ENCODE measurements at places on chromosomes 13 and 19.

DNA sequence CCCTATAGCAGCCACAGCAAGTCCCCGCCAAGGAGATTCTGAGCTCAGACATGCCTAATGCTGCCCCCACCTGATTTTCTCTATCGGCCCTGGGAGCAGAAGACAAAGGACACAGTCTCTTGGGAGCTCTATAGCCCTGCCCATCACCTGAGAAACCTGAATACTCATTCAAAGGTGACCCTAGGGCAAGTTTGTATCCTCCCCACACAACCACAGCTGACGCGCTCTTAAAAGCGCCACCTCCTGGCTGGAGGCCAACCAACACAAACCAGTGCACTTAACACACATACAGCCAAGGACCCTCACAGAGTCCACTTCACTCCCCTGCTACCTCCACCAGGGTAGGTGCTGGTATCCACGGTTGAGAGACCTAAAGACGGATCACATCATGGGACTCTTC, 8.8 kb upstream of the IGFL4 start:
- DNase-seq: peak; percentile 2

GRCh38 chr13:72125561-72125960, 258.6 kb upstream of the DACH1 start:
- DNase-seq: no peak

DNA sequence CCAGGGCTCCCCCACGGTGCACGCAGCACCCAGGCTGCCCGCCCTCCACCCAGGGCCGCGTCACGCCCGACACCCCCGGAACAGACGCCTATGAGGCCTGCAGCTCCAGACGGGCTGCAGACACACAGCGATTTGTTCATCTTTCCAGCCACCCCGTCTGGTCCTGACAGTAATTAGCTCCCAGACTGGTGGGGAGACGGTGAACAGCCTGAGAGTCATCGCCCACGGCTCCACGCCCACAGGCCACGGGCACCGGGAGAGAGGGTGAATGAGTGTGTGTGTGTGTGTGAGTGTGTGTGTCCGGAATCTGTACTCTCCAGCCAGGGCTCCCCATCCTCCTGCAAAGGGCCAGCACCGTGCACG, 18.1 kb downstream of the GADD45B start:
- DNase-seq: no peak

GRCh38 chr19:10823690-10824089, 12.3 kb downstream of the TMED1 start:
- no peak for DNase-seq

- no peak for DNase-seq
Measured at GRCh38 chr19:52398081-52398441, 412 bp downstream of the ZNF528 start.

- DNase-seq: no peak
Measured at GRCh38 chr19:7562646-7563393, 27.3 kb downstream of the PNPLA6 start.

DNA sequence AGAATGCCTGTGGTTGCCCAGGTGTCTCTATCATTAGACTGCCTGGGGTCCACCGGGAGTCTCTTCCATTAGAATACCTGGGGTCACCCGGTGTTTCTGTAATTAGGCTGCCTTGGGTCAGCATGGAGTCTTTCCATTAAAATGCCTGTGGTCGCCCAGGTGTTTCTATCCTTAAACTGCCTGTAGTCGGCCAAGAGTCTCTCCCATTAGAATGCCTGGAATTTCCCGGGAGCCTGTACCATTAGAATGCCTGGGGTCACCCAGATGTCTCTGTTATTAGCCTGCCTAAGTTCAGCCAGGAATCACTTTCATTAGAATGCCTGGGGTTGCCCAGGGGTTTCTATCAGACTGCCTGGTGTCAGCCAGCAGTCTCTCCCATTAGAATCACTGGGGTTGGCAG, 1492.8 kb downstream of the UQCRFS1 start:
- no peak for DNase-seq

GRCh38 chr13:31755803-31756212, 16.5 kb downstream of the RXFP2 start:
- DNase-seq: no peak

- DNase-seq: no peak
Measured at GRCh38 chr13:73198991-73199411, 140.2 kb downstream of the KLF5 start.

DNA sequence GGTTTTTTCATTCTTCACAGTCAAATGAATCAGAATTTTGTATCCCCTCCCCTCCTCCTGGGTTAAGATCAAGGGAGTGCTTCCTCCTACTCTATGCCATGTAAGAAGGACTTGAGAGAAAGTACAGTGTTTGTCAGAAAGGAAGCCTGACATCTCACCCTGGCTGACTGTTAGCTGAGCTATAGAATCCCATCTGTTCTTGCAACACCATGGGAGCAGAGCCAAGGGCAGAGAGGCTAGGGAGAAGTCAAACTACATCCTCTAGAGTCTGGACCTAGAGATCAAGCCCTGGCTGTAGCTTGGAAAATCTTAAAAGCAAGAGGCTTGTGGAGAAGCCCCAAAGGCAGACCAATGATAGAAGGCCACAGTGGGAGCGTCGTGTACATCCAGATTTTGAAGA, 145.9 kb downstream of the OLFM4 start:
- DNase-seq: peak; percentile 2

GRCh38 chr19:55593096-55593772, 6.1 kb downstream of the FIZ1 start:
- DNase-seq: no peak

- no peak for DNase-seq
Measured at GRCh38 chr19:4979211-4979807, 10.4 kb downstream of the KDM4B start.

- no peak for DNase-seq
Measured at GRCh38 chr13:111342721-111343120, 22.3 kb downstream of the TEX29 start.

DNA sequence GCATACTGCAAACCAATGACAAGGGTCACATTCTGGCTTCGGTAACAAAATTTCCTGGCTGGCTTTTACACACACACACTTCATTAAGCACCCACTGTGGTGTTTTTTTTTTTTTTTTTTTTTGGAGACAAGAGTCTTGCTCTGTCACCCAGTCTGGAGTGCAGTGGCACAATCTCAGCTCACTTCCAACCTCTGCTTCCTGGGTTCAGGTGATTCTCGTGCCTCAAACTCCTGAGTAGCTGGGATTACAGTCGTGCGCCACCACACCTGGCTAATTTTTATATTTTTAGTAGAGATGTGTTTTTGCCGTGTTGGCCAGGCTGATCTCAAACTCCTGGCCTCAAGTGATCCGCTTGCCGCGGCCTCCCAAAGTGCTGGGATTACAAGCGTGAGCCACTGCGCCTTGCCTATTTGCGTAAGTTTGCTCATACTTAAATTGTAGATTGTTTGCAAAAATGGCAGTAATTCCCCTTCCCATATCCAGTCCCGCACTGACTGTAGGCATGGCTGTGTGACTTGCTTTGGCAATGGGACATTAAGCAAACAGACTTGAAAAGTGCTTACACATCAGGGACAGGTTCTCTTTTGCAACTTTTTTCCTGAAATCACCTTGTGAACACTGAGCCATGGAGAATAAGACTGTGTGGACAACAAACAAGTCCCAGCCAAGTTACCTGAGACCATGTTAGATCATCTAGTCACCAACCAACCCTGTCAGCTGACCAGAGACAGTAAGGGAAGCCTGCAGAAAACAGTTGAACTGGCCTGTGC, 42.1 kb upstream of the EBPL start:
- DNase-seq: no peak

DNA sequence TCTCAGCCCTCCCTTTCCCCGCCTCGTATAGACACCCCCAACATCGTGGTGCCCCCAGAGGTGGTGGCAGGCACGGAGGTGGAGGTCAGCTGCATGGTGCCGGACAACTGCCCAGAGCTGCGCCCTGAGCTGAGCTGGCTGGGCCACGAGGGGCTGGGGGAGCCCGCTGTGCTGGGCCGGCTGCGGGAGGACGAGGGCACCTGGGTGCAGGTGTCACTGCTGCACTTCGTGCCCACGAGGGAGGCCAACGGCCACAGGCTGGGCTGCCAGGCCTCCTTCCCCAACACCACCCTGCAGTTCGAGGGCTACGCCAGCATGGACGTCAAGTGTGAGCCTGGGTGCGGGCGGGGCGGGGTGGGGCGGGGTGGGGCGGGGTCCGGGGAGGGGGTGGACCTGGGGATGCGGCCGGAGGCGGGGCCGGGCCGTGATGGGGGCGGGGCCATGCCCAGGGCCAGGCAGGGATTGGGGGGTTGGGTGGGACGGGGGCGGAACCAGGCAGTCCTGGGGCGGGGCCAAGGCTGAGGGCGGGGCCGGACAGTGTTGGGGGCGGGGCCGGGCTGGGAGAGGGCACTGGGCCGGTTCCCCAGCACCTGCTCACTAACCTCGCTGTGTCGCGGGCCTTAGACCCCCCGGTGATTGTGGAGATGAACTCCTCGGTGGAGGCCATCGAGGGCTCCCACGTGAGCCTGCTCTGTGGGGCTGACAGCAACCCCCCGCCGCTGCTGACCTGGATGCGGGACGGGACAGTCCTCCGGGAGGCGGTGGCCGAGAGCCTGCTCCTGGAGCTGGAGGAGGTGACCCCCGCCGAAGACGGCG, 7.8 kb downstream of the MAG start:
- no peak for DNase-seq

DNA sequence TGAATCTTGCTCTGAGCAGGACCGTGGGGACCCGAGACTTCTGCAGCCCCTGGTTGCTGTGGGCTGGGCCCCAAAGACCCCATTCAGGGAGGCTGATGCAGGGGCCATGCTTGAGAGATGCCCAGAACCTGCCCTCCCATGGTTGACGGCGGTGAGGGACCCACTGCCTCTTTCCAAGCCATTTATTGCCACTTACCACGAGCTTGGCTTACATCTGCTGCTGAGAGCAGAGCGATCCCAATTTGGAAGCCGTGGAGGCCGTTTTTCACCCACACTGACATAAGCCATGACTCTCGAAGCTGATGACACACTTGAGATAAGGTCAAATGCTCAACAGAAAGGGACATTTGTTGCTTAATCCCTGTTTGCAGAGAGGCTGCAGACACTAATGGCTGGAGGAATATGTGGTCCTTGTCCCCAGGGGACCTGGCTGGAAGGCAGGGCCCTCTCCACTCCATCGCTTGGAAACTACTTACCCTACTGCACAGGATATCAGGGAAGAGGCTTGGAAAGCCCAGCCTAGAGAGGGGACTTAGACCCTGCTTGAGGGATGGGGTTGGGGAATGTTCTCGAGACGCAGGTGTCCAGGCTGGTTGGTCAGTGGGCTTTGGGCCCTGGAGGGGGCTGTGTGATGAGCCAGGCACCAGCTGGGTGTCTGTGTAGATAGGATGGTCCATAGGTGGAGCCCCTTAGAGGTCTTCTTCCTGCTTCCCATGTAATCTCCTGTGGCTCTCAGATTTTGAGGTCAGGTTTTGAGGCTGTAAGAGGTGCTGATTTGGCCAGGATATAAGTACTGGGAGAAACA, 15.3 kb downstream of the ZNF536 start:
- no peak for DNase-seq

DNA sequence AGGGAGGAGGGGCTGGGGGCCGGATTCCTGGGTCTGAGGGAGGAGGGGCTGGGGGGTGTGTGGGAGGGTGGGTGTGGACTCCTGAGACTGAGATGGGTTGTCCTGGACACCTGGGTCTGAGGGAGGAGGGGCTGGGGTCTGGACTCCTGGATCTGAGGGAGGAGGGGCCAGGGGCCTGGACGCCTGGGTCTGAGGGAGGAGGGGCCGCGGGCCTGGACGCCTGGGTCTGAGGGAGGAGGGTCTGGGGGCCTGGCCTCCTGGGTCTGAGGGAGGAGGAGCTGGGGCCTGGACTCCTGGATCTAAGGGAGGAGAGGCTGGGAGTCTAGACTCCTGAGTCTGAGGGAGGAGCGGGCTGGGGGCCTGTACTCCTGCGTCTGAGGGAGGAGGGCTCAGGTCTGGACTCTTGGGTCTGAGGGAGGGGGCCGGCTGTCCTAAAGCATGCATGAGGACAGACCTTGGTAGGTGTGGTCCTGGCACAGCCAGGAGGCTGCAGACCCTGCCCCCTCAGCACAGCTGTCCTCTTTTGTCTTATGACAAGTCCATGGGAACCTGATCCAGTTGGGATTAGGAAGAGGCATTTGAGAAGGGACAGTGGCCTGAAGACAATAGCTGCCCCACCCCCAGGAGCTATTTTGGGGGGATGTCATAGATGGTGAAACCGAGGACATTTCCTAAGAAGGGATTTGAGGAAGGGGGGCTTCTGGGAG, 1.3 kb downstream of the TNNT1 start:
- no peak for DNase-seq

GRCh38 chr13:39159846-39160370, 121.7 kb downstream of the NHLRC3 start:
- DNase-seq: no peak

- DNase-seq: no peak
Measured at GRCh38 chr19:42005504-42005903, 11.5 kb upstream of the ATP1A3 start.

GRCh38 chr13:43518833-43519232, 267.9 kb downstream of the ENOX1 start:
- no peak for DNase-seq

DNA sequence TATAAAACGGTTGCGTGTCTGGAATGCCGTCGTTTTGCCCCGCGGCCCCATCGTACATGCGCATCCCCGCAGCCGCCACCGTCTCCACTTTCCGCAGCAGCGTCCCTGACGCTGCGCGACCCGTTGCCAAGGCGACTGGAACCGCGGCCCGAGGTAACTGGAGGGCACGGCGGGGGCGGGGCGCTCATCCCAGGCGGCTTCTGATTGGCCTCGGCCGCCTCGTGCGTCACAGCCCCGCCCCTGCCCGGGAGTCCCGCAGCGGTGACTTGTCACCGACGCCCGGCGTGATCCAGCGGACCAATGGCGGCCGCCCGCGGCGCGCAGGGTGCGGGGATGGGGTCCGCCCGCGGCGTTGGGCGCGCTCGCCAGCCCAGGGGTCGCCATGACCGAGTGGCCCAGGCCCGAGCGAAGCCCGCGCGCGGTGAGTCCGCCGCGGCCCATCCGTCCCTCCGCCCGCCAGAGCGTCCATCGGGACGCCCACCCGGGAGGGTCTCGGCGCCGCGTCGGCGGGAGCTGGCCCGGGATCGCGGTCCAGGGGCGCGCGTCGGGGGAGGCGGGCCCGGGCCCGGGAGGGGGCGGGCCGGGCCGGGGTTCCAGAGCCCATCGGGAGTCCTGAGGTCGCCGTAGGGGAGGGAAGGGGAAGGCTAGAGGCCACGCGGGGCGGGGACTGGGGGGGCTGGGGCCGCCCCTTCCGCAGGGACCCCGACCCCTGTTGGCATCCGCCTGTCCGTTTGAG, at the start of gene ZSCAN1:
ZSCAN1 (plus strand) TSS at position 285 of the 736 bp plus-strand sequence. CDS start 3,812 bp downstream, outside the sequence.
- no peak for DNase-seq

GRCh38 chr19:15863272-15863671, 34.6 kb downstream of the CYP4F2 start:
- no peak for DNase-seq

- DNase-seq: peak; percentile 85
Measured at GRCh38 chr19:48644839-48645619, 958 bp downstream of the CA11 start.

GRCh38 chr13:43787518-43787891, 733 bp upstream of the ENOX1 start:
- no peak for DNase-seq

GRCh38 chr13:57552437-57552836, 79.1 kb upstream of the PCDH17 start:
- DNase-seq: no peak

GRCh38 chr13:30681843-30682242, 53.5 kb upstream of the ALOX5AP start:
- no peak for DNase-seq

- no peak for DNase-seq
Measured at GRCh38 chr19:44684892-44685863, 13.8 kb upstream of the CEACAM16 start.
